ENCODE measurements at places on chromosomes 3 and 15.

DNA sequence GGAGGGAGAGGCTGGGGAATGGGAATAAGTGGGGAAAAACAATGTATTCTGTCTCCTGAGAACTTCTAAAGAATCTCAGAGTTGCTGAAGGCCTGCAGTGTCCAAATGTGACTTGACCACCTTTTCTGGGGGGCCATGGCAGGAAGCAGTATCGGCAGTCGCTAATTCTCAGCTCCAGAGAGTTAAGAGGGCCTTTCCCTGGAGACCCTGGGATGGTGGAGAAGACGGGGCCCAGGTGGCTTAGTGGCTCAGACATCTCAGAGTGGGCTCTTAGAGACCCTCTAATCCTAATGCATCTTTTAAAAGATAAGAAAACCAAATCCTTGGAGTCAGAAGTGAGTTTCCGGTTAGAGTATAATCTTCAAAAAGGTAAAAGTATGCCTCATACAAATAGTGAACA lies 15.1 kb downstream of the RTP4 start:
- DNase-seq = no peak

DNA sequence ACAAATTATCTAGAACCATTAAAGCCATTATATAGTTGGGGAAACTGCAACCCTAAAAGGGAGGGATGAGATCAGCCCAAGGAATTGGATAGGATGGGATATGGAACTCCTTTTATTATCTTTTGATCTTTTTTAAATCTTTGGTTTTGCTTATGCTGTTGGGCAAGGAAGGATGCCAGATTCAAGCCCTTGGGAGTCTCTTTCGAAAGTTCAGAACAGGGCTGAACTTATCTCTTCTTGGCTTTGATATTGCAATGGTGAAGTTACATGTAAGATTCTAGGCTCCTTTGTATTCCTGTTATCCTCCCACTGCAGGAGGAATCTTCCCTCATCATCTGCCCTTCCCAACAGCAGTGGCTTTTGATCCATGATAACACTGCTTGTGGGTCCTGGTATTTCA lies 10.0 kb upstream of the SLC22A13 start:
- no peak for DNase-seq

DNA sequence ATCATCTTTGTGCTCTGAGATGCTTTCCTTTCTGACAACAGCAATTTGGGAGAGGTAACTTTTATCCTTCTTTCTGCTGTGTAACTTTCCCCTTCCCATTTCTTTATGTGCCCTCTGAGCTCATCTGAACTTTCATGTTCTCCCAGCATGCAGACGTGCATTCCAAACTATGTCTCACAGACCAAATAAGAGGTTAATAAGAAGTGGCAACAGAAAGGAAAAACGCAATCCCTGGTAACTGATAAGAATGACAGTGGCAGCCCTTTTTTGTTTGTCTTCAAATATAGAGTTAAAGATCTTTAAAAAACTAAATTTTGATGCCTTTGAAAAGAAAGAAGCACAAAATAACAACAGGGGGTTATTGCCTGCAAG lies 533.4 kb downstream of the FOXP1 start:
- no peak for DNase-seq

GRCh38 chr15:82040390-82040789 lies 5.4 kb downstream of the MEX3B start:
- DNase-seq = no peak

DNA sequence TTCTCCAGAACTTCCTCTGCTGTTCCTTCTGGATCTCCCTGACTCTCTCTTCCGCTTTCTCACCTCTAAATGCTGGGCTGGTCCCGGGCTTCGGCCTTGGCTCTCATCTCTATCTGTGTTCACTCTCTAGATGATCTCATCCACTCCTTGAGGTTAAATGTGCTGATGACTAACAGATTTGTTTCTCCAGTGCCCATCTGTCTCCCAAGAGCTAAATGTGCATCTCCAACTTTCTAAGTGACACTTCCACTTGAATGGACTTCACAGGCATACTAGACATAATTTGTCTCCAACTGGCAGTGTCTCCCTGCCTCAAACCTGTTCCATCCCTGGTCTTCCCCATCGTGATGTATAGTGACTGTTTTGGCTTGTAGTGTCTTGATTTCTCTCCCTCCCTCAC lies 95.3 kb downstream of the ITPR1 start:
- no peak for DNase-seq

DNA sequence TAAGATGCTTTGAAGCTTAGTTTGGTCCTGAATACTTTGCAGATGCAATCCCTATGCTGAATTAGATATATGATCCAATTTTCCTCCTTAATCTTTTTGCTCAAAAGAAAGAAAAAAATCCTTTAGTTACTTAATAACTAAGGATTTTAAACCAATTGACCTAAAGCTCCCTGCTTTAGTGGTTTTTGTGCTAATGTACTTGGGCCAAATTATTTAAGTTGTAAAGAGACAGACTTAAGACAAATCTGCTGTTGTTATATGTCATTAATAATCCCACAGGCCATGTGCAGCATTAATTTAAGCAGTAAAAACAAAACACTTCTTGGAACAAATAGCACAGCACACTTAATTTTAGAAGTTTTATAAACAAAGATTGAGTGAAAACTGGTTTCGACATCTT lies 776.1 kb upstream of the SEMA6D start:
- DNase-seq = no peak

DNA sequence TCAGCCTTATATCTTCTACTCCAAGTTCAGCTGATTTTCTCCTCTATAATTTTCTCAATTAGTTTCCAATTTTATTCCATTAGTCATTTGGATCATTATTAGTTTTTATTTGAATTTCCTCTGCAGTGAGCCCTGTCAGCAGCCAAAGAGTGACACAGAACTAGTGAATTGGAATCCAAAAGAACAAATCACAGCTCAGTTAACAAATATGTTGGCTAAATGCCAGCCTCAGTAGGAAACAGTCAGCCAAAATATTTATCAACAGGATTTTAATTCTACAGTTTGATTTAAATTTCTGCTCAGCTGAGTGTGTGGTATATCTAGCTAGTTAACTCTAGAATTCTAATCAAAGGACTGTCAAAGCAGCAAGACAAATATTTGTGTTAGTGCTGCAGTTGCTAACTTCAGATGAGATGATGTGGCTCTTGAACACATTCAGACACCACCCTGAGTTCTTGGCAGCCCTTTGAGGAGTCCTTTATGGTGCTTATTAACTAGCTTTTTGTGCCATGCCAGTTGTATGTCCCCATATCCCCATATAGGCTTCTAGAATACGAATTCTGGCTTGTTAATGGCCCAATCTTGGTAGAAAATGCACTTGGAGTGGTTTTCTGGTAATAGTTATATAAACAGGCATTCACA lies 194.5 kb downstream of the CPNE4 start:
- DNase-seq = no peak

- DNase-seq = no peak
Measured at GRCh38 chr3:8491271-8492144, 10.1 kb upstream of the LMCD1 start.

- no peak for DNase-seq
Measured at GRCh38 chr3:110811050-110811449, 260.6 kb upstream of the NECTIN3 start.

GRCh38 chr3:97278506-97278905 lies 464.1 kb downstream of the EPHA6 start:
- no peak for DNase-seq

- no peak for DNase-seq
Measured at GRCh38 chr3:187777331-187777941, 32.2 kb upstream of the BCL6 start.

- no peak for DNase-seq
Measured at GRCh38 chr3:78757731-78758130, 1010.1 kb downstream of the ROBO1 start.

DNA sequence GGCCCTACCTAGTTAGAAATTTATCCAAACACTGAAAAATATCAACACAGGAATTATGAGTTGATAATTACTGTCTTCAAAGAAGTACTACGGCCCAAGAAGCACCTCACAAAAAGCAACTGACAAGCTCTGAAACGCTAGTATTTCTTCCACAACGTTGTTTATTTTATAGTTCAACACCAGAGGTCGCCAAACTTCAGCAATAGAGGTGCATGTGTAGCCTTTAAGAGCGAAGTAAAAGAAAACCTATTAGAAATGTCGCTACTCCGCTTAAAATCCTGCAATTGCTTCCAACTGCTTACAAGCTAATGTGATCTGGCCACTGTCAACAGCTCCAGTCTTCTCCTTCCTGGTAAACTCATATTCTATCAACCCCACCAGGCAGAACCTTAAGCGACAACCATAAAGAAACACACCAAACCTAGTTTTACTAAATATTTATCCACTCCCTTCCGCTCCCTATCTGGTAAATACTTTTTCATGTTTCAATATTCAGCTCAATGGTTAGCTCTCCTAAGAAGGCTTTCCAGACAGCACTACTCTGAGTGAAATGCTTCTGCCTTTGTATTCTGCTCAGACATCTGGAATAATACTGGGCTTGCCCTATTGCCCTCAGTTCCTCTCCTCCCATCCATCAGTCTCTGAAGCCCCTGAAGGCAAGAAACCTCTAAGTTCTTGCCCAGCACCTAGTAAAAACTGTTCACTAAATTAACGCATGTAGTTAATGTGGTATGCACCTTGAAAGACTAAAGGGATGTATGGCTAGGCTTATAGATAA lies 110.2 kb downstream of the NR1I2 start:
- no peak for DNase-seq

DNA sequence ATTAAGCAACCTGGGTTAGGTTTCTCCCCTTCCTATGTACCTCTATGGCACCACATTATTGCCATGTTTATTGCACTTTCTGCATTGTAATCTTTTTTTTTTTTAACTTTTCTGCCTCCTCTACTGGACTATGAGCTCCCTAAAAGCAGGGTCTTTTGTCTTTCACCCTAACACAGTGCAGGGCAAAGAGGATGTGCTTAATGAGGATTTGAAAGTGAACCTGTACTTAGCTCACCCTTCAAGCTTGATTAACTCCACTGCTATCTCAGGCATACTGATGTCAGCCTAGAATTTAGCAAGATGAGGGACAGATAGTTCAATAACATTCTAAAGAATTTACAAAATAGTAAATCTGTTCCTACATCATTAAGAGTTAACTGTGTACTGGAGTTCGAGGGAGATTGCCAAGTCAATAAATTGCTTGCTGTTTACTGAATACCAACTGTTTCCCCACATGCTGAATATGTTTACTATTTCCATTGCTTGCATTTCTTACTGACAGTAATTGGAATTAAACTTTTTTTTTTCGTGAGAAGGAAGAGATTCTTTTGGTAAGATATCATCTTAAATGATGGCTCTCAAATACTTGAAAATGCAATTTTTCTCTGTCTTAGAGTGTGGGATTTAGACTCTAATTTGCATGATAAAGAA lies 15.7 kb upstream of the PPARG start:
- no peak for DNase-seq

DNA sequence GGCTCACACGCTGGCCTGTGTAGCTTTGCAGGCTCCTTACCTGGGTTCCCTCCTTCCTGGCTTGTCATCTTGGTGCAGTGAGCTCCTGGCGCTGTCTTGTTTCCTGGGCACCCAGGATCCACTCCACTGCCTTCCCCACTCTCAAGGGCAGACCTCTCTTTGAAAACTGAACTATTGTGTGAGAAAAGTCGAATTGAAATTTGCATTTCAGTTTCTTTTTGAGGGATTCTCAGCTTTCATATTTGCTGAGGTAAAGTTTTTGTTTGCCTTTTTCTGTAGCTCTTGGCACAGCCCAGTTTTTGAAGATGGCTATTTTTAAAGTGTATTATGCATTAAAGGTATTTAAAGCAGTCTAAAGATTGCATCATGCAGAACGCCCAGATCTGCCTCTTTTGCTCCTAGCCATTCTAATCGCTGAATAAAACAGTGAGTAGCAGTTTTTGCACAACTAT lies 70.1 kb downstream of the CCK start:
- DNase-seq = no peak

GRCh38 chr3:15667484-15667883 lies 65.9 kb downstream of the BTD start:
- no peak for DNase-seq

DNA sequence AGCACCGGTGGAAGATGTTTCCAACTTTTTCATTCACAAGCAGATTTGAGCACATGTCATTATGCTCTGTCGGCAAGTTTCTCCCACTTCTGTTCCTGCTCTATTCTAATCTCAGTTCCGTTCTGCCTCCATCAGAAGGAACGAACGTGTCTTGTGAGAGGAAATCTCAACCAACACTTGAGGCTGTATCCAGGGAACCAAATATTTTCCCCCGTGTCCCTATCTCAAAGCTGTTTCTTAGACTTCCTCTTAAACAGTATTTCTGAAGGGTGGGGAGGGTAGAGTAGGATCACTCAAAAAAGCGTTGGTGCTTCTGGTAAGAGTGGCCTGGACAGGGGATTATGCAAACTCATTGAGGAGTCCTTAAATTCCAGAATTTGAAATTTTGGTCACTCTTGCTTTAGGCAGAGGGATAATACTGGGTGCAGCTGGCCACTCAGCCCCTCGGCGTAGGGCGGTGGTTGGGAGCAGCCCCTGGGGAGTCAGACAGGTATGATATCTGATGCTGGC lies 54.9 kb downstream of the FRMD4B start:
- no peak for DNase-seq
